ENCODE measurements at places on chromosomes 1 and 21. TPM values are rescaled to one million over a fixed set of nuclear protein-coding genes. Genes with fewer than 3 reads are reported as not detected.
A peak's percentile ranks its signal among the peaks of the same experiment; 100 is the strongest.

- DNase-seq, result no peak
Observed at GRCh38 chr21:38081708-38082107, 165.5 kb upstream of the KCNJ6 start.

MCOLN2 gene
- 22.5 TPM for total RNA-seq

GRCh38 chr1:235455823-235456222 is 48.4 kb downstream of the B3GALNT2 start:
- DNase-seq, result no peak

CAPN8 gene
- total RNA-seq, result 0.28 TPM

RUNX3 gene
- 0.10 TPM for total RNA-seq

DNA sequence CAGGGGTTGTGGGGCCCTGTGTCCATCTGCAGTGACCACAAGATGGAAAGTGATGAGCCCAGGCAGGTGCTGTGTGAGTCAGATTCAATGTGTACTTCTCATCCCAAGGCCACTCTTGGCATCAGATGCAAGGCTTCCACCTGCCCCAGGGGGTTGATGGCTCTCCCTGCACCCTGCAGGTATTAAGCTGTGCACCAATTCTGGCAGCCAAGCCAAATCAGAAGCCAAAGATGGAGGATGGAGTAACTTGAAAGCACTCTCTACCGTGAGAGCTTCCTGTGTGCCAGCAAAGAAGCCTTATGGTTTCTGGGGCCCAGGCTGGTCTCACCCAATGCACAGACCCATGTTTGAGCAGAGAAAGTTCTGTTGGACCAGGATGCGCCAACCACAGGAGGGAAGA is 44.3 kb upstream of the TENT5C start:
- no peak for DNase-seq

GRCh38 chr1:86708920-86709319 is 4.5 kb downstream of the SH3GLB1 start:
- DNase-seq, result no peak

DNA sequence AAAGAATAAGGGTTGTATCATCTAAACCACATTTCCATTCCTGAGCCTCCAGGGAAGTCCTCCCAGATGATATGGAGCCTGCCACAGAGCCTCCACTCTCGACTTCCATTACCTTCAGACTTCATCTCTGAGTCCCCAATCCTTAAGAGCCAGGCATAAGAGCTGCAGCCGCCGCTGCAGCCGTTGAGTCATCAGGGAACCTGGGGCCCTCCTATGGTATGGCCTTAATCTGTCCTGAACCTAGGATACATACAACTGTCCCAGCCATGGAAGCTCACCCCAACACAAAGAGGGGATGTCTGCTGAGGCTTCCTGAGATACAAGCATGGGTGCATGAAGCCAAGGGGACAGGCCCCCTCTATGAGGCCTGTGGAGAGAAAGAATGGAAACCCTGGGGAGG is 16.3 kb downstream of the TAL1 start:
- no peak for DNase-seq

GRCh38 chr1:197360068-197360467 is 92.0 kb downstream of the CRB1 start:
- no peak for DNase-seq

CELA2A gene
- 0.72 TPM for total RNA-seq

AMY1C gene
- total RNA-seq, result not detected

DNA sequence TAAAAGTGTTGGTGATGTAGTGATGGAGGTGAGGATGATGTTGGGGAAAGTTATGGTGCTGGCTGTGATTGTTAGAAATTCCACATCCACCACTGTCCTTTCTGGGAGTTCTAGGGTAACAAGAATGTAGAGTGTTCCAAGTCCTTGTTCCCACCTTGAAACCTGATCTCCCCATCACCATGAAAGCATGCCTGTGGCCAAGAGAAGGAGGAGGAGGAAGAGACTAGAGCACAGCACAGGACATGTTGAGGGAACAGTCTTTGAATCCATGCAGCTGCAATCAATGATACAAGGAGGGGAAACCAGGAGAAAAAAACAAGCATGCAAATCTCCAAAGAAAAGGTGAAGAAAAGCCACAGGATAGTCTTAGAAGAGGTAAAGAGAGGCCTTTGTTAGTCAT is 45.9 kb upstream of the ARTN start:
- DNase-seq, result no peak

- peak; percentile 85 for DNase-seq
Observed at GRCh38 chr1:8412183-8412831, 94.4 kb downstream of the SLC45A1 start.

DNA sequence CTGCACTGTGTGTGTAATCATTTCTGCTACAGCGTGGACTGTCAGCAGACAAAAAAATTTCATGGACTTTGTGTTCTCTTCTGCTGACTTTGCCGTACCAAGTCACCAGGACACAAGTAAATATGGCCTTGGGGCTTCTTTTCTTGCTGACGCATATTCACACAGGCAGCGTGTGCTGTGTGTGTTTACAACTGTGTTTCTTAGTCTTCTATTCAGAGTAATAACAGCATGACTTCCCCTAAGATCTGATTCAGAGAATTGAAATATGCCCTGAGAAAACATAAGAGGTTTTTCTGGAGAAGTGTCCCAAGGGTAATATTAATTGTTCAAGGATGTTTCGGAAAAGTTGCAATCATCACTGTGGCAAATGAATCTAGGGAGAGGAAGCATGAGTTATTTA is 47.1 kb upstream of the DYNLT5 start:
- no peak for DNase-seq

DNA sequence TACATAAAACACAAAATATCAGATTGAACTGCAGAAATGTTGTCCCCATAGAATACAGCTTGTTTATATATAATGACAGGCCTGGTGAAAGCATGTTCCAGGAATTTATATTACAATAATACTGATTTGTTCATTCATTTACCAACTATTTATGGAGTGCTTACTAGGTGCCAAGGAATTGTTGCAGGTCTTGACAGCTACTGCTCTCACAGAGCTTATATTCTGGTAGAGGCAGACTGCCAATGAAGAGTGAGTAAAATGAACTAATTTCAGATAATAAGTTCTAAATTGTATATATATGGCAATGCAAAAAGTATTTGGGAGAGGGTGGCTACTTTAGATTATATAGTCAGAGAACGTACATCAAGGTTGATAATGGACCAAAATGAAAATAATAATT is 152.0 kb downstream of the COQ8A start:
- no peak for DNase-seq

RPTN gene
- total RNA-seq, result not detected

DNA sequence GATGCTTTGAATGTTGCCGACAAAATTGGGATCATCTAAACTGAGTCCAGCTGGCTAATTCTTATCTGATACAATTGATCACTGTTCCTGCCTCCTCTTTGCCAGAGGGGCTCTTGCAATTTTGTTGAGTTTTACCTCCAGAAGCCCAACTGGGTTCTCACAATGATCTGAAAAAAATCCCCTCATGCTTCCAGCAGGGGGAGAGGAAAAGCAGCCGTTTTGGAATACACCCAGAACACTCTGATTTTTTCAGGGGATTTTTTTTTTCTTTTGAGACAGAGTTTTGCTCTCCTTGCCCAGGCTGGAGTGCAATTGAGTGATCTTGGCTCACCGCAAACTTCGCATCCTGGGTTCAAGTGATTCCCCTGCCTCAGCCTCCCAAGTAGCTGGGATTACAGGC is 13.9 kb upstream of the RERE start:
- no peak for DNase-seq

OR2L2 gene
- not detected for total RNA-seq

GRCh38 chr1:157482174-157482573 is 70.1 kb downstream of the FCRL5 start:
- DNase-seq, result no peak

DNA sequence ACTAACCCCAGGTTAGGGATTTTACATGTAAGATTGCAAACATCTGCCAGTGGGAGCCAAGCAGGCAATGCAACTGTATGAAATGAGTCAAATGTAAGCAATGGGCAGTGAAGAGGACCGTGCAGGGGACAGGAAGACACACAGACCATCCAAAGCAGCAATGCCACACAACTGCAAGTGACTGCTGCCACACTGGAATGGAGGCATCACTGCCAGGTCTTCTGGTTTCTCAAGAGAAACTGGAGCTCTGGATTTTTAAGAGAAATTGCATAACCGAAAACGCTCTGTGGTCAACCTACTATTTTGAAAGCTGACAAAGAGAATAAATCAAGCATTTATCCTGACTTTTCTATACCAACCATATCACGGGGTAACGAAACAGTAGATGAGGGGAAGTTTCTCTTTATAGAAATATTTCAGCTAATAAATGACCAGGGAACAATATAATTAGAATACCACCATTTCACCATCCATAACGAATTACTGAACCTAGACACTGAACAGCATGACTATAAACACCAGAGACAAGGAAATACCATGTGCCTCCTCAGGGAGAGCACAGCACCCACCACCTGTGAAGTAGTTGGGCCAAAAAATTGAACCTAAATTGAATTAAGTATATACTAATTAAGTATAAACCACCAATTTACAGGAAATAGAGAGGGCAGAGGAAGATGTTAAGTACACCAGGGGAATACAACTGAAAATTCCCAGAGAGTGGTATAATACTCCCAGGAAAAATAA is 4.4 kb downstream of the AK2 start:
- no peak for DNase-seq

- DNase-seq, result no peak
Observed at GRCh38 chr1:71089536-71090270, 8.9 kb upstream of the ZRANB2 start.

All from Panc1 (cell line).